ENCODE measurements at places on chromosomes 5 and 9.

- DNase-seq = no peak
Measured at GRCh38 chr5:59660737-59661136, 232.8 kb downstream of the PDE4D start.

GRCh38 chr9:111955048-111955447 is 58.4 kb downstream of the UGCG start:
- no peak for DNase-seq

- no peak for DNase-seq
Measured at GRCh38 chr9:21413151-21413550, 4.2 kb downstream of the IFNA8 start.

DNA sequence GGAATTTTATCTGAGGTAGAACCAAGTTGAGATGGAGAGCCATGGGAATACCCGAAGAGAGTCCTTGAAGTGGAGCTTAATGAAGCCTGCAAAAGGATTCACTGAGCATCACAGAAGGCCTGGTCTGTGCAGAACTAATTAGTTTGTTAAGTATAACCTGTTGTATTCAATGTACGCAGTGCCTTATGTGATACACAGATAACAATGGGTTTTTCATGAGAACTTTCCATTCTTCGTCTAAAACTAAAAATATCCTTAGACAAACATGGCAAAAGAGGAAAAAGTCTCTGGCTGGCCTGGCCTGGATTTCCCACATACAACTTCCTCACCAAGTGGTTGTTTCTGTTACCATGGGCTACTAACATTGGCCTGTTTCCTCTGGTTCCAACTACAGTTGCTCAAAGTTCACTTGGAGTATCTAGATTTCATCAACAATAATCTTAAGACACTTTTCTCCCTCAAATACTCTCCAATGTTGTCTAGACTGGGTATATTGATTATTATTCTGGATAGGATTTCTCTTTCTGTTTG is 237.6 kb upstream of the ZNF462 start:
- DNase-seq = no peak

DNA sequence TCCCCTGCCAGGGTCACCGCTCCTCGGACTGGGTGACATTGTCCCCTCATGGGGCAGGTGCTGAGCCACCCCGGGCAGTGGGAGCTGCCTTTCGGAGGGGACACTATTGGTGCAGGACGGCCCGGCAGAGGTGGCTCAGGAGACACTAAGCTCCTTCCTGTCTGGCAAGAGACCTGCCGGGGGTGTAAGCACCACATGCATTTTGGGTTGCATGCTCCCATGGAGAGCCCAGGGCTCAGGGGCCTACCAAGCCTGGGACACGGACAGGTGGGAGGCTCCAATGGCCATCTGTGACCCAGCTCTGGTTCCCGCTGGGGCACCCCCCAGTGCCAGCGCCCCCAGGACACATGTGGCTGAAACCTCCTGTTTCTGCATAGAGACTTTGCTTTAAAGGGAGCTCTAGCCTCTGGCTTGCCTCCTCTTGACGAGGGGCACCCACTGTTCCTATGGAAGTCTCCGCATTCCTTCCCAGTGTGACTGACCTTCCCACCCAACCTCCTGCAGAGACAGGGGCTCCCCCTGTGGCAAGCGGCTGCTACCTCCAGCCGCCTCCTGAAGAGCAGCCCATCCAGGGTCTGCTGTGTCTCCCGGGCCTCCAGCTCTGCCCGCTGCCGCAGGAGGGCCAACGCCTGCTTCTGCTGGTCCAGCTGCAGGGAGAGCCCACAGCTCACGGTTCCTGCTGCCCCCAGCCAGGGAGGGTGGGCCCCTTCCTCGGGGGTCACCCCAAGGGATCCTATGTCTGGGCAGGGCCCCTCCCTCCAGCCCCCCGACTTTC is 28.1 kb downstream of the CCDC187 start:
- no peak for DNase-seq

DNA sequence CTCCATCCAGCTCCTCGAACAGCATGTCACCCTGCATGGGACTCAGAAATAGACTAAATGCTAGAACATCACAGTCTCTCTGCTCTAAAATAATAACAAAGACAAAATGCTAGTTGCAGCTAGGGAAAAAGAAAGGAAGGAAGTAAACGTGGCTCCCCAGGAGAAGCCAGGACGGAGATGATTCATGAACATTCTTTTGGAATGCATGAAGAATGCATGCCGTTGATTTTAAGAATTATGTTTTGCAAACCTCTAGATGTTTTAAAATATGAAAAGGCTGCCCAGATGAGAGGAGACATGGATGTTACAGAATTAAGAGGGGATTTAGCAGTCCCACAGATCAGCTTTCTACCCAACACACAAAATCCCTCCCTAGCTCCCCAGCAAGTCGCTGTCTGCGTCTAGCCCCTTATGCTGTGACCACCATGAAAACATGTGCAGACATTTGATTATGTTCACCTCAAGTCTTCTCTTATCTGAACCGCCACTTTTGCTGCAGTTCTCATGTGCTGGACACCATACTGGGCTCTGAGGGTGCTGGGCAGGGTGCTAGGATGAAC is 139.4 kb upstream of the LMX1B start:
- DNase-seq = no peak

DNA sequence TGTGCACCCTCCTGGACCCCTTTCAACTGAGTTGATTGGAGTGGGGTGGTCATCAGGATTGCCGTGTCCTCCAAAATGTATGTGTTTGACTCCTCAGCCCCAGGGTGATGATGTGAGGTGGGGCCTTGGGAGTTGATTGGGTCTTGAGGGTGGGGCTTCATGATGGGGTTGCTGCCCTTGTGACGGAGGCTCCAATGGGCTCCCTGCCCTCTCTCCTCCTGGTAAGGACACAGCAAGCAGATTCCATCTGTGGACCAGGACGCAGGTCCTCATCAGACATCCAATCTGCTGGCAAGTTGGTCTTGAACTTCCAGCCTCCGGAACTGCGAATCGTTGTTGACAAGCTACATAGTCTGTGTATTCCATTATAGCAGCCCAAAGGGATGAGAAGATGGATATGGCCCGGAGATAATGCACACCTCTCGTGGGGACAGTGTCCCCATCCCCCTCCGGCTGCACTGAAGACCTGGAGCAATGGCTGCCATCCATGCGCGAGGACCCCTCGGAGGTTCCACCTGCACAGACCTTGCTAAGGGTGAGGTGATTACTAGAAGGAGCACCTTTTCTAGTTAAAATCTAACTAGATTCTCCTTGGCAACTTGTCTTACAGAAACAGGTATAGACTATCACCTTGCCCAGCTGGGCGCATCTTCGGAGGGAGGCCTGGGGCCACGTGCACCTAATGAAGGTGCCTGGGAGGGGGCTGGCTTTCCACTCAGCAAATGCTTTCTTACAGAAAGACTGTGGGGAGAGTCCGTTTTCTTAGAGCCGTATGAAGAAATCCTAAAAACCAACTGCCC is 75.7 kb upstream of the IRX4 start:
- no peak for DNase-seq

- no peak for DNase-seq
Measured at GRCh38 chr9:117707561-117707960, 3.4 kb downstream of the TLR4 start.

GRCh38 chr5:3392306-3392939 is 203.2 kb upstream of the IRX1 start:
- no peak for DNase-seq

DNA sequence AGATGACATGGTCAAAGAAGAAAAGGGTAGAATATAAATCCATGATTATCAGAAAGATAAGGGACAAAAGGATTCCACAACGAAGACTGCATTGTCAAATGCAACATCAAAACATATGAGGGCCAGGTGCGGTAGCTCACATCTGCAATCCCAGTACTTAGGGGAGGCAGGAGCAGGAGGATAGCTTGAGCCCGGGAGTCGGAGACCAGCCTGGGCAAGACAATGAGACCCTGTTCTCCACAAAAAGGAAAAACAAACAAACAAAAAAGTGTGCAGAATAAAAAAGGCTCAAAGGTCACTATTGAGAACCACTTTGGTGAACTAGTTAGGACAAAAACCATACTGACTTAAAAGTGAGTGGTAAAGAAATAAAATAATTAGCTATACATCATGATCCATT is 60.2 kb upstream of the NR5A1 start:
- no peak for DNase-seq

GRCh38 chr5:36156619-36157018 is 4.7 kb downstream of the SKP2 start:
- DNase-seq = no peak

DNA sequence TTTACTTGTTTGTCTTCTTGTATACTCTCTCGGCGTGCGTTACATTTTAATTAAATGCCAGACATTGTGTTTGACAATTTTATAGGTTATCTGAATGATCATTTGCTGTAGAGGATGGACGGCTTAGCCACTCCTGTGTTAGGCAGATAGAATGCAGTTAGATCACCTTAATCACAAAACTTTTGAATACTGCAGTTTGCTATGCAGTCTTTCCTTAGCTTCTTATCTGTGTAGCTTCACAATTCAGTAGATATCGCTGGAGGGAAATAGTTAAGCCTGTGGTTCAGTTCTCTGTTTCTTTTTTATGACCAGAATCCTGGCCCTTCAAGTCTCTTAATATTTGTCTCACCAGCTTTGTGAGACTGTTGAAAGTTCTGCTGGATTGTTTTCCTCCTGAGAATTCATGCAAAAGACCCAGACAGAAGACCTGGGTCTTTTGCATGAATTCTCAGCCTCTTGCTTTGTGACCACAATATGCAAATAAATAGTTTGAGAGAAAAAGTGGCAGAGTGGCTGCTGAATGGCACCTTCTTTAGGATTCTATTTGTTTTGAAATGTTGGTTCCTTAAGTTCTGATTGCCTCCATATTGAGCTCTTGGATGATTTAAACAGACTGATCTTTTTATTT is 40.2 kb downstream of the RASA1 start:
- no peak for DNase-seq

DNA sequence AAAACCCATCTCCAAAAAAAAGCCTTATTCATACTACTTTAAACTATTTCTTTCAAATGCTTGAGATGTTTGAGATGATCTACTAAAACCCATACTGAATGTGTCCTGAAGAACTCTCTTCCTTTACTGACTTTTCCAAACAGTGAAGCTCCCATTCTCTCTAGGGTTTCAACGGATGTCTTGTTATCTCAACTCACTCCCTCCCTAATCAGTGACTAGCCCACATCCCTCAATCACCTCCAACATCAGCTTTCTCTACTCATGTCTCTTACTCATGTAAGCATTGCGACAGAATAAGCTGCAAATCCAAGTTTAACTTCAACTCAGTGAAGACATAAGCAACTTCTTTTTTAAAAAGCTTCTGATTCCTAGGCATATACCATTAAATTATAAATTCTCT is 42.1 kb downstream of the WDR41 start:
- DNase-seq = no peak

DNA sequence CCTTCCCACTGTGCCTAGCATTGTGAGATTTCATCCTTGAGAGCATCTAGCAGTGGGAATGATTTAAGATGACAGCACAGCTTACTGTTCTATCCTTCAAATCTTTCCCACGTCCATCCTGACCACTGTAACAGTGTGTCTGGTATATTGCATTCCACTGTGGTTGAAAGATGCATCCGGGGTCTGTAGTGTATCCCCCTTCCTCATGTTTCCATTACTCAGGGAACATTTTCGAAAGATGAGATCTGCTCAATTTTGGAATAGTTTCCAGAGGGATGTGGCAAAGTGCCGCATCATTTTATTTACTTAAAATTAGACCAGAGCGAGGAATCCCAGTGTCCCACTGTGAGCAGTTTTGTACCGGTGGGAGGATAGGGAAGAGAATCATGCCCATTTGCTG is 407.1 kb upstream of the PAPPA start:
- DNase-seq = no peak

DNA sequence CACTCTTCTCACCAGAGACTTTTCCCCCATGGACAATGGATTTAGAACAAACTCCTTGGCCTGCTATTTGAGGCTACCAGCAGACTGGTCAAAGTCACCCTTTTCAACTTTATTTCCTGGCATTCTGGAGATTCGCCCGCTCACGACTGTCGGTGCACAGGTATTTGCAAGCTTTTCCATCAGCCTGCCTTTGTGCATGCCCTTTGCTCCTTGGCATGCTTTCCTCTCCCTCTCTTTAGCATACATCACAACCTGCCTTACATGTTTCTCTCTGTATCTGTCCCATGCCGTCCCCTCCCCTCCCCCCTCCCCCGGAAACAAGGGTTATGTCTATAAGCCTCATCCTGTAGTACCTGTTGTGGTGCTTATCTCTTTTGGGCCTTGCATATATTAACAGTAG is 257.1 kb downstream of the AOPEP start:
- DNase-seq = no peak

DNA sequence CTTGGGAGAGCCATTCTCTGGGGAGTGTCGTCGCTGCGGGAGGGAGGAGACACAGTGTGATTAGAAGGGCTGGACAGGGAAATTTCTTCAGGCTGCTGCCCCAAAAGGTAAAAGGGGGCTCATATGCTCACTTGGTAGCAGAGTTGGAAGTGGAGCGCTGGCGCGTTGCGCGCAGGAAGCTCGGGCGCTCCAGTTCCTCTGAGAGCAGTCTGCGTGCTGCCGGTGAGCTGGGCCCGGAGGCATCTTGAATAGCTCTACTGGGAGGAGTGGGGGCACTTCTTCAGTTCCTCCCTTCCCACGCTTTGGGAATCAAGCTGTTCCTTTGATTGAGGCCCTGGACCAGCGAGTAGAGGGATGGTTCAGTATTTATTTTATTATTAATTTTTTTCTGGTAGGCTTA is 2.7 kb downstream of the RXFP3 start:
- no peak for DNase-seq

- DNase-seq = no peak
Measured at GRCh38 chr9:107620236-107620635, 130.7 kb upstream of the KLF4 start.

DNA sequence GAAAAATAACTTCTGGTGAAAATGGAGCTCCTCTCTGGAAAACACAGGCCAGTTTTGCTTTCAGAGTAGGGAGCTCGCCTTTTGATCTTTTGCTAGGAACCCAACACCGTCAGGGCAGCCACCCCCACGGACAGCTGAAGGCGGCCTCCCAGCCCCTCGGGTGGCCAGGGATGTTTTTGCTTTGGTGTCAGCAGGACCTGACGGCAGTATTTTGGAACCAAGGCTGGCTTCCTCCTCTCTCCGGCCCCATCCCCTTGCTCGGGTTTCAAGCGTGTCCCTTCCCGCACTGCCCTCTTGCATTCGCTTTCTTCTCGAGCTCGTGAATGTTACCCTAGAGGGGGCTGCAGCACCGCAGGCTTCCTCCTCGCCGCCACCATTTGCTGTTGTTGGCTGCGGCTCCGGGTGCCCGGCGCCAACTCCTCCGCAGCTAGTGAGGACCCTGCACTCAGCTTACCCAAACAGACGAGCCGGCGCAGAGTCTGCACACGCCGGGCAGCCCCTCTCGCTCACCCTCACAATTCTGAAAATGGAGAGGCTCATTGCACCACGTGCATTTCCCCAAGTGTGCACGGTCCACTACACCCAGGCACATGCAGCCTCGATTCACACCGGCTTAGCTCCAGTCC is 35.5 kb upstream of the ADAMTSL1 start:
- DNase-seq = no peak

DNA sequence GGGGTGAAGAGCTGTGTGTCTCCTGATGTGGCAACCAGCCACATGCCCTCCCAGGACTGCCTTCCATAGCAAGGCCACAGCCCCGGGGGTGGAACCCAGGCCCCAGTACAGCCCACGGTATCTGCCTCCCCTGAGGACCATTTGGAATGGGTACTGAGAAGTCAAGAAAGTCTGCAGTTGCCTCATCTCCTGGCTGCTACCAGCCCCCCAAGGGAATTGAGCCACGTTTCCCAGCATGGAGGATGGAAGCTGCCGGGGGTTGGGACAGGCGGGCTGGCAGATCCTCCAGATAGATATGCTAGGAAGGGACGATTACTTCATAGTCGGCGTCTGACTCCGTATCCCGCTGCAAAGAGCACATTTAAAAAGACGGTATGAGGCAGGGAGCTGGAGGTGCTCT is 5.5 kb upstream of the DMRT2 start:
- no peak for DNase-seq

GRCh38 chr5:50945139-50945538 is 278.7 kb downstream of the PARP8 start:
- no peak for DNase-seq

All from activated T-cell treated with anti-CD3 and anti-CD28 coated beads for 24 hours (primary cell).